ENCODE measurements at places on chromosomes 16 and 17.
A peak's percentile ranks its signal among the peaks of the same experiment; 100 is the strongest.

DNA sequence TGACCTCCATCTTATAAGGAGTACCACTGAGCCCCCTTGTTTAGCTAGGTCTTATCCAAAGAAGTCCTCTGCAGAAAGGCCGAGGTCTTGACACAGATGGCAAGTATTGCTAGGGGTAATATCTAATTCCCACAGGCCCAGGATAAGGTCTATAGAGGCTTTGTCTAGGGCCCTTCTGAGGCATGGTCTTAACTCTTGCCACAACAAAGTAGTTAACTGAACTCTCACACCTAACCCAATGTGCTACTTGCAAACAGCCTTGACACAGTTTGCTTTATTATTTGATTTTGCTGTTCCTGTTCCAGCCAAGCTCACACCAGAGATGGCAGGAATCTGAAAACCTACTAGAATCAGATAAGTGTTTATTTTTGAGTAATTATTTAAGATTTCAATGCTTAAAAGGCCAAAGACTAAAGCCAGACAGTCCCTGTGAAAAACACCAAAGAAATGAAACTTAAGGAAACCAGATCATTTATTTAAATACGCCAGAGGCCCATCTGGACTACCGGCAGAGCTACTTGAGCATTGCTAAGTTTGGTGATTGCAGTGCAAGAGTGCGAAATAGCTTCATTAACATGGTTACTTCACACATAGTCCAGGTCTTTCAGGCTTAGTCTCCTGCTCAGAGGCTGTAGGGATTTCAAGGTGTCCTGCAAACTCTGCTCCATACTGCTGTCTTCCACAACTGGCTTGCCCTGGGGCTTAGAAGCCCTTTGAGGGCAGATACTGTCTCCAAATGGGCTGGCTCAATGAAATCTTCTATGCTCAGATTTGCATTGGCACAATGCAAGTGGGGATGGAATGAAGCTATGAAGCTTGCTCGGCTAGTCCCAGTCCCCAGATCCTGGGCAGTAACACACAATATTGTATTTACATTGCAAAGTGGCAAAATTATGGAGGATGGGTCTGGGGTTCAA lies 28.5 kb upstream of the SUPT4H1 start:
- DNase-seq, result no peak

DNA sequence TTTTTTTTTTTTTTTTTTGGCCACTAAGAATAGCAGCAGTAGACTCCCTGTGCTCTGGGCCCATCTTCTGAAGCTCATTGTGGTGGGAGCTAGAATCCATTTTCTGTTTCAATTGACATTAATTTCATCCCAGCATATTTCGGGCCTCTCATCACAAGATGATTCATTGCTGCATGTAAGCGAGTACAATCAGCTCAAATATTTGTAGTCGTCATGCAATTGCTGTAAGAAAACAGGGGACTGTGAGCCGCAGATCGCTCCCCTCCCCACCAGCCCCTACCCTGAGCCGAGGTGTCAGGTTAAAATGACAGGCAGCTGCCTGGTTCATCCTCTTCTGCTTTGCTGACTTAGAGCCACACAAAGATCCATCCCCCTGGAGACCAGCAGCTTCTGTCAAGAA lies 358.8 kb upstream of the CDH5 start:
- DNase-seq, result peak; percentile 81

GRCh38 chr17:29195465-29196081 lies 15.4 kb upstream of the MYO18A start:
- DNase-seq, result no peak

DNA sequence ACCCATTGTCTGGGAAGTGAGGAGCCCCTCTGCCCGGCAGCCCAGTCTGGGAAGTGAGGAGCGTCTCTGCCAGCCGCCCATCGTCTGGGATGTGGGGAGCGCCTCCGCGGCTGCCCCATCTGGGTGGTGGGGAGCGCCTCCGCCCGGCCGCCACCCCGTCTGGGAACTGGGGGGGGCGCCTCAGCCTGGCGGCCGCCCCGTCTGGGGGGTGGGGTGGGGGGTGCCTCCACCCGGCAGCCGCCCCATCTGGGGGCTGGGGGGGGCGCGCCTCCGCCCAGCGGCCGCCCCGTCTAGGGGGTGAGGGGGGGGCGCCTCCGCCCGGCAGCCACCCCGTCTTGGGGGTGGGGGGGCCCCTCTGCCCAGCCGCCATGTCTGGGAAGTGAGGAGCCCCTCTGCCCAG lies 78.4 kb downstream of the RPGRIP1L start:
- no peak for DNase-seq

DNA sequence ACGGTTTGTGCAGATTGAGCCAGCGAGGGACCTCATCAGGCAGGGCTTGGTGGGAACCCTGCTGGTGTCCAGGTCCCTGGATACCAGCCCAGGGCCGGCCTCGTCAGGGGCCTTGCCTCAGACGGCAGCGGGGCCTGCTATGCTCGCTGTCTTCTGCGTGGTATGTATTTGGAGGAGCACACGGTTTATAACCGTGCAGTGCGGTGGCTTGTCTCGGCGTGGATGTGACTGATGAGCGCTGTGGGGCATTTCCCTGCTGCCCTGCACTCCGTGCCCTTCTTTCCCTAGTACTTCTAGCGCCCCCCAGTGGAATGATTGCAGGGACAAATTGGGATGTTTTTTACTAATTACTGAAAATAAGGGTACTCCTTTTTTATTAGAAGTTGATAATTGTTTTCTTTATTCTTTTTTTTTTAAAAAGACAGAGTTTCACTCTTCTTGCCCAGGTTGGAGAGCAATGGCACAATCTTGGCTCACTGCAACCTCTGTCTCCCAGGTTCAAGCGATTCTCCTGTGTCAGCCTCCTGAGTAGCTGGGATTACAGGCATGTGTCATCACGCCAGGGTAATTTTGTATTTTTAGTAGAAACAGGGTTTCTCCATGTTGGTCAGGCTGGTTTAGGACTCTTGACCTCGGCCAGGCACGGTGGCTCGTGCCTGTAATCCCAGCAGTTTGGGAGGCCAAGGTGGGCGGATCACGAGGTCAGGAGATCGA lies 15.3 kb downstream of the TBCD start:
- DNase-seq, result peak; percentile 49

GRCh38 chr16:66961065-66961744 lies at the start of gene CES3:
Gene CES3, plus strand, starts transcription at chr16:66961266. Its CDS starts 42 bp downstream, at chr16:66961308.
- DNase-seq, result peak; percentile 72

DNA sequence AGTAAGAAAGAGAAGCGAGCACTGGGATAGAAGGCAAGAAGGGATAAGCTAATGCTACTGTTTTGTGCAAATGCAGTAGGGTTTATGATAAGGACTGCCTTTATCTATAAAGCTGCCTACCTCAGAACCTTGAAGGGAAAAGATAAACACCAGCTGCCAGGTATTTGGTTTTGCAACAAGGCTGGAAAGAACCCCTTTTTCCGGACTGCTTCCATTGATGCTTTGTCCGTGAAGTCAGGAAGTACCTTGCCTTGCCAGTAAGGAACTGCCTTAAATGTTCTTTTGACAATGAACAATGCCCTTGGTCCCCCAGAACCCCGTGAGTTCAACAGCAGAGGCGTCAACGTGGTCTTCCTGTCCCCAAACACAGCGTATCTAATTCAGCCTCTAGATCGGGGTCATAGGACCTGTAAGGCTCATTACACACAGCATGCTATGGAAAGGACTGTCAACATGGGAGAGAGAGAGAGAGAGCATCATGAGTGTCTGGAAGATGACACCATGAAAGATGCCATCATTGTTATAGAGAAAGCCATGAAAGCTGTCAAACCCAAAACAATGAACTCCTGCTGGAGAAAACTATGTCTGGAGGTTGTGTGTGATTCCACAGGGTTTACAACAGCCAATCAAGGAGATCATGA lies 113.4 kb downstream of the ANKRD11 start:
- no peak for DNase-seq

- DNase-seq, result no peak
Observed at GRCh38 chr16:17027488-17028129, 443.2 kb downstream of the XYLT1 start.

GRCh38 chr16:13939821-13940220 lies 19.9 kb downstream of the ERCC4 start:
- no peak for DNase-seq

DNA sequence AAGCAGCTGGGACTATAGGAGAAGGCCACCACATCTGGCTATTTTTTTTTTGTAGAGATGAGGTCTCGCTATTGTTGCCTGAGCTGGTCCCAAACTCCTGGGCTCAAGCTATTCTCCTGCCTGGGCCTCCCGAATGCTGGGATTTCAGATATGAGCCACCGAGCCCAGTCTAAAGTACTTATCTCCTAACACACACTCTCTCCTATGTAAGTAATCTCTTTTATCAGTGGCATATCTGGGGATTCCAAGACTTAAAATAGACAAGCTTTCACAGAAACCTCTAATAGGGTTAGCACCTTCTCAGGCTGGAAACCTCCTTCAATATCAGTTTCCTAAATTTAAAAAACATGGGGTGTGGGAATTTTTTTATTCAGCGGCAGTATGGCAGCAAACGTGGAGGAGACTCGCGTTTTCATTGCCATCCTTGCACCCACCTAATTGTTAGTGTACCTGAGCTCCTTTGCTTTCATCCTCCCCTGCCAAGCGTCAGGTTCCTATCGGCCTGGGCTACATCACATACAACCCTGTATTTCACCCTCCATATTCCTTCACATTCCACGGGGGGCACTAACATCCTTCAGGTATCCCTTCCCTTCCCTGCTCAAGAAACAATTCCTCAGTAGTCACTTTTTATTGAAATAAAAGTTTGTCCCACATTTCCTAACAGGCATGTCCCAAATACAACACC lies 1.1 kb downstream of the EZH1 start:
- no peak for DNase-seq

DNA sequence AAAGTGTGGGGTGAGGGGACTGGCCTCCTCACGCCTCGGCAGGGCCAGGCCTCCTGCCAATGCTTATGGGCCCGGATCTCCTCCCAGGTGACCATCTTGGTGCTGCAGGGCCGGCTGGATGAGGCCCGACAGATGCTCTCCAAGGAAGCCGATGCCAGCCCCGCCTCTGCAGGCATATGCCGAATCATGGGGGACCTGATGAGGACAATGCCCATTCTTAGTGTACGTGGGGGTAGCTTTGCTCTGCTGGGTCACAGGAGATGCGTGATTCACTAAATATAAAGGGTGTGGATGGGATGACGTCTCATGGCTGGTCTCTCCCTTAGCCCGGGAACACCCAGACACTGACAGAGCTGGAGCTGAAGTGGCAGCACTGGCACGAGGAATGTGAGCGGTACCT lies 19.5 kb downstream of the NUP85 start:
- no peak for DNase-seq

GRCh38 chr16:51698647-51699046 lies 547.6 kb upstream of the SALL1 start:
- DNase-seq, result no peak

GRCh38 chr17:16446338-16446983 lies 31.1 kb downstream of the TRPV2 start:
- no peak for DNase-seq

GRCh38 chr17:67082107-67082506 lies 37.8 kb downstream of the CACNG1 start:
- no peak for DNase-seq

GRCh38 chr17:62067165-62068145 lies 2.4 kb upstream of the MED13 start:
- DNase-seq, result no peak

DNA sequence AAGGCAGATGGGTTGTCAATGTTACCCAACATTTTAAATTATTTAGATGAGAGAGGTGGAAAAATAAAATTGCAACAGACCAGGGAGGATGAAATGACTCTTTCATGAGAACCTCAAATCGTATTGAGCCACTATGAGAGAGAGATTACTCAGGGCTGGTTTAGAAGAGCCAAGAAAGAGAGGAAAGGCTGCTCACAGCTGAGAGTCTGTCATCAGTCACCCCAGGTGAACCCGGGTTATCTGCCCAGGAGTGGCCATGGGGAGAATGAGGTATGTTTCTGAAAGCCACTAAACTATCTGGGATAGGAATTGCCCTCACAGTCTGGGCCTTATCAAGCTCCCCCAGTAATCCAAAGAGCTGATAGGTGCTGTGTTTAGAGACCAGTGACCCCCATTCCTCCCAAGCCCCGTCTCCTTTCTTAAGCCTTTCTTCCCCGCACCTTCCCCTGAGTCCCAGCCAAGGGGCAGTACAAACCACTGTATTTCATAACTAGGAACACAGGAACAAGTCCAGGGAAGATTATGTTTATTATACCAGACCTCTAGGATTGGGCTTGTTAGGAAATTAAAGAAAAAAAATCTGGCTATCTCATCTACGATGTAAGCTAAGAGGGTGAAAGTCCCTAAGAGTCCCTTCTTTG lies 158.9 kb upstream of the NOL11 start:
- DNase-seq, result peak; percentile 79

DNA sequence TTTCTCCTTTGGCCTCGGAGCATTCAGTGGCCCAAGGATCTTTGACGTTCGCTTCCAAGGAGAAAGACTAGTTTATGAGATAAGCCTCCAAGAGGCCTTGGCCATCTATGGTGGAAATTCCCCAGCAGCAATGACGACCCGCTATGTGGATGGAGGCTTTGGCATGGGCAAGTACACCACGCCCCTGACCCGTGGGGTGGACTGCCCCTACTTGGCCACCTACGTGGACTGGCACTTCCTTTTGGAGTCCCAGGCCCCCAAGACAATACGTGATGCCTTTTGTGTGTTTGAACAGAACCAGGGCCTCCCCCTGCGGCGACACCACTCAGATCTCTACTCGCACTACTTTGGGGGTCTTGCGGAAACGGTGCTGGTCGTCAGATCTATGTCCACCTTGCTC lies 1.4 kb downstream of the AOC3 start:
- no peak for DNase-seq

DNA sequence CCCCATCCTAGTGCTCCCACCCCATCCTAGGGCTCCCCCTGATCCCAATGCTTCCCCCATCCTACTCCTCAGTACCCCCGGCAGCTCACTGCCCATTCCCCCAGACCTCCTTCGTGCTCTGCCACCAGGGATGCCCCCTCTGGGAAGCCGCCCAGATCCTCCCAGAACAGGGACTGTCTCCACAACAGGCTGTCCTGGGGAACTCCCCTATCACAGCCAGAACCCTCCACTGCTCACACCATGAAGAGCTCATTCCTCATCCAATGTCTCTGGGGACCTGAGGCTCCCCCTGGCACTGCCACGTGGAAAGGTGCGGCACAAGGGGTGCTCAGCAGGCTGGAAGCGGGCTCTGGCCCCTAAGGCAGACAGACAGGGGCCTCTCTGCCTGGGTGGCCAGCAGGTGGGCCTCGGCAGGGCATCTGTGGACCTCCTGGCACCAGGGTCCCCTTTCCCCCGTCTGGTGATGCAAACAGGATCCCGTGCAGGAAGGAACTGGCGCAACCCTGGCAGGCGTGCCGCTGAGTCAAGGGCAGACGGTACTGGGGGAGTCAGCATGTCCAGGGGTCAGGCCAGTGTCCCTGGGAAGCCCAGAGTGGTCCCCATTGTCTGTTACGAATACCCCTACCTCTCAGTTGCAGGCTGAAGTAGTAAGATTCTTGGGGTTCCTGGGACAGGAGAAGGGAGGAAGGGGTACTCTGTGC lies 14.8 kb upstream of the PVALEF start:
- no peak for DNase-seq

Data from amniotic epithelial cell (primary cell).